ENCODE measurements at places on chromosomes 7 and 10.
A peak's percentile ranks its signal among the peaks of the same experiment; 100 is the strongest.

DNA sequence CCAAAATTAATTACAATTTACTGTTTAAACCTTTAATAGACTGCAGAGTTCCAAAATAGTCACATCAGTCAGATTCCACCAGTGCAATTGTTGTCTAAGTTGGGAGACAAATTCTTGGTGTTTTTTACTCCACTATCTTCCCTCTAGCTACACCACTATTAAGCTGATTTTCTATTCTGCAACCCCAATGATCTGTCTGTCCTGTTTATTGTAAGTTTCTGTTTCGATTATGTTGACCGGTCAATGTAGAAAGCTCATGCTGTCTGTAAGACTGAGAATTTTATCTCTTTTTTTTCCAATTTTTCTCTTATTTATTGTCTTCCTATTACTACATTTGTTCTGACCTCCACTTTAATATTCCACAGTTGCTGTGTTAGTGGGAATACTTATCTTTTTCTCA, 557.5 kb downstream of the SH2D4B start:
- DNase-seq: no peak

GRCh38 chr10:99631496-99631895, 11.3 kb upstream of the SLC25A28 start:
- no peak for DNase-seq

DNA sequence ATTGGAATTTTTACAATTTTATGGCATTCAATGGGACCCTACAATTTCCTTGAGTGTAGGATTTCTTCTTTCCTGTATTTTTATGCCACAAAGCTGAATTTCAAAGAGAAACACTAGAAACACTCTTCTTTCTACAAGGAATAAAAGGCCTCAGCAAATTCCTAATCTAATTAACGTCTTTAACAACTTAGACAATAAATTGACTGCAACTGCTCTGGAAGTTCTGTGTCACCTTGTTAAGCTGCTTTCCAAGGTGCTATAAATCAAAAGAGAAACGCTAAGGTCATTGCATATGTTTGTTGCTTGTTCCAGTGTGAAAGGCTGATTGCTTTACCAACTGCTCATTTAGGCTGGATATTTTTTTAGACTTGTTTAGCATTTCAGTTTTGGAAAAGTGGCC, 182.2 kb downstream of the POLR1F start:
- no peak for DNase-seq

- peak; percentile 76 for DNase-seq
Observed at GRCh38 chr7:31192986-31193385, 140.9 kb downstream of the ADCYAP1R1 start.

DNA sequence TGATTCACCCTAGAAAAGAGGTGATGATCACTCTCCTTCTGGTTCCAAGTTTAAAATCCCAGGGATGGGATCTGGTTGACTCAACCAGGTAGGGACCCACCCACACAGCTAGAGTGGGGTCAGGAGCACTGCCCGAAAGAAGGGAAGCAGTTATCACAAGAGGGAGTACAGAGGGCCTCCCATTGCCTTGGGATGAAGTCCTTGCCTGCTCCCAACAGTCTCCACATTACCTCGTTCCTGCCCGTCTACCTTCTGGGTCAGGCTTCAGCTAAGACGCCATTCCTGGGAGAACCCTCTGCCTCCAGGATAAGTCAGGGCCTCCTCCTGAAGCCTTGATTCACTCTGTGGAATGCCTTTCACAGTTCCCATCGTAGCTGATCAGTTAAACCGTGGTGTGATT, 23.8 kb downstream of the ZMIZ2 start:
- no peak for DNase-seq

DNA sequence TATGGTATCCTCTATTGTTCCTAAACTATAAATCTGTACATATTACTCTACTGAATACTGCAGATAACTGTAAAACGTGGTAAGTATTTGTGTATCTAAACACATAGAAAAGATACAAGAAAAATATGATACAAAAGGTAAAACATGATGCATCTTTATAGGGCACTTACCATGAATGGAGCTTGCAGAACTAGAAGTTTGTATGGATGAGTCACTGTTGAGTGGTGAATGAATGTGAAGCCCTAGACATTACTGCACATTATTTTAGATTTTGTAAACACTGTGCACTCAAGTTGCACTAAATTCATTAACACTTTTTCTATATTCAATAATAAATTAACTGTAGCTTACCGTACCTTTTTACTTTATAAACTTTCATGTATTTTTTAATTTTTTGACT, 357.5 kb downstream of the ZWINT start:
- DNase-seq: no peak

DNA sequence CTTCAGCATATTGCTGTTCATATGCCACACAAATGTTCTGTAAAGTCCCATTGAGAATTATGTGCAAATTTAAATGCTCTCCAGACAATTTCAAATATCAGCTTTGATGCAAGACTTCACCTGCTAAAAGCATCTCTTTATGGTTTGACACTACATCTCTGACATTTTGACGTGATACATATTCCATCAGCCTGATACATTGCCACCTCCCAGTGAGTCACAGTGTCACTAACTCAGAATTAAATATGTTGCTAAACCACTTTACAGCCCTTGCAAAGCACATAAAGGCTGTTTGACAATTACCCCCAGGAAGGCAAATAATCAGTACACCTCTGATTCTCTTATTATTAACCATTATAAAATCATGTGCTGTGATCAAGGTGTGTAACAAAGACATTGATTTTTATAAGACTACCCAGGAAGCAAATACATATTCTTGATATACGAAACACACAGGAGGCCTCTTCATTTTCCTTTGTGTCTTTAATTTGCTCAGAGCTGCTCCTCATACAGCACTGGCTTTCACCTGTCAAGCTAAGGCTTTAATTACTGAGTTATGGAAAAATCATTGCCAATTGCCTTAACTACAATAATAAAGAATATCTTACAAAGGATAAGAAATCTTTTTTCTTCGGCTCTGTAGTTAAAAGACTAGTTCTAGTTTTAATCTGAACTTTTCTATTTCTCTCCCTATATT, 547.5 kb upstream of the C7orf33 start:
- no peak for DNase-seq

DNA sequence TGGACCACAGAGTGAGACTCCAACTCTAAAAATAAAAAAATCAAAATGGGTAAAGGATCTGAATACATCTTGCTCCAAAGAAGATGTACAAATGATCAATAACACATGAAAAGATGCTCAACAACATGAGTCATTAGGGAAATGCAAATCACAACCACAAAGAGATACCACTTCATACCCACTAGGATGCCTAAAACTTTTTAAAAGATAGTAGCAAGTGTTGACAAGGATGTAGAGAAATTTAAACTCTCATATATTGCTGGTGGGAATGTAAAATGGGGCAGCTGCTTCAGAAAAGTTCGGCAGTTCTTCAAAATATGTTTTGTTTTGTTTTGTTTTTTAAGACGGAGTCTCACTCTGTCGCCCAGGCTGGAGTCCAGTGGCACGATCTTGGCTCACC, 45.7 kb upstream of the GTF2IRD1 start:
- DNase-seq: no peak

All from DMS 273 treated with DMSO at 0.1 percent for 48 hours (cell line).